ENCODE measurements at places on chromosomes 7 and 10. TPM values are rescaled to one million over a fixed set of nuclear protein-coding genes. Genes with fewer than 3 reads are reported as not detected.

Gene GPR158
- polyA plus RNA-seq: not detected

Gene WEE2
- not detected for polyA plus RNA-seq

Gene A1CF
- polyA plus RNA-seq: 0.01 TPM

Gene PHYHIPL
- polyA plus RNA-seq: 0.38 TPM

GRCh38 chr7:83850125-83850524 lies 201.2 kb upstream of the SEMA3E start:
- no peak for DNase-seq
- no peaks in the 10 kb centered on the region for H3K36me3 ChIP-seq

DNA sequence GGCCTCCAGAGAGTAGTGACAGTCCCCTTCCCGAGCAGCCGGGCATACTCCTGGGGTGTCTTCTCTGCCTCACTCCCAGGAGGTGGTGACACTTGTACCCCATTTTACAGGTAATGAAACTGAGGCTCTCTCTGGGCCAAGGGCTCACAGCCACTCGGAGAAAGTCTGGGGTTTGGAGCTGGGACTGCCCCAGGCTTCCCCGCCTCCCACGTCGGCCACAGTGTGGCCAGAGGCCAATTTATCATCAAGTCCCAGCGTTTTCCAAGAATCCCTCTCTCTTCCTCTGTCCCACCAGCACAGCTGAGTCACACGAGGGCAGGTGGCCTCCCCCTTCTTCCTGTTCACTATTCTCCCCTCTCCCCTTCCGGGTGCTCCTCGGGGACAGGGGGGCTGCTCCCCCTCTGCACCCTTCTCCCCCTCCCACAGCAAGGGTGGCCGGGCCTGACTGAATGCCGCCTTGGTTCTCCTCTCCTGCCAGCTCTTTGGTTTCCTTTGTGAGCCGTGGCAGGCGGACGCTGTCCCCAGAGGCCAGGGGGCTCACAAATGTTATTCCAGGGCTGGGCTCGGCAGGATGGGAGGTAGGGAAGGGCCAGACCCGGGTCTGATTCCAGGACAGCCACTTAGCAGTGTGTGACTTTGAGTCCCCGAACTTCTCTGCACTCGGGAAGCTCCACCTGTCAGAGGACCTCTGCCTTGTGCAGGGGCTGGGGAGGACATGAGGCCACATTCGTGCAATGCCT lies 17.7 kb downstream of the CLIP2 start:
- H3K4me1 ChIP-seq: peaks cover 33% of the 10 kb centered on the region
- no peaks in the 10 kb centered on the region for H3K27me3 ChIP-seq
- no peak for DNase-seq
- H3K36me3 ChIP-seq: no peaks in the 10 kb centered on the region
- H3K27ac ChIP-seq: peak overlapping the region; percentile 66

Data from GM12878 (cell line).